ENCODE measurements at places on chromosomes 5 and 9.

- DNase-seq, result no peak
These were observed 1298.8 kb upstream of the CDH6 start for GRCh38 chr5:29894668-29895067.

DNA sequence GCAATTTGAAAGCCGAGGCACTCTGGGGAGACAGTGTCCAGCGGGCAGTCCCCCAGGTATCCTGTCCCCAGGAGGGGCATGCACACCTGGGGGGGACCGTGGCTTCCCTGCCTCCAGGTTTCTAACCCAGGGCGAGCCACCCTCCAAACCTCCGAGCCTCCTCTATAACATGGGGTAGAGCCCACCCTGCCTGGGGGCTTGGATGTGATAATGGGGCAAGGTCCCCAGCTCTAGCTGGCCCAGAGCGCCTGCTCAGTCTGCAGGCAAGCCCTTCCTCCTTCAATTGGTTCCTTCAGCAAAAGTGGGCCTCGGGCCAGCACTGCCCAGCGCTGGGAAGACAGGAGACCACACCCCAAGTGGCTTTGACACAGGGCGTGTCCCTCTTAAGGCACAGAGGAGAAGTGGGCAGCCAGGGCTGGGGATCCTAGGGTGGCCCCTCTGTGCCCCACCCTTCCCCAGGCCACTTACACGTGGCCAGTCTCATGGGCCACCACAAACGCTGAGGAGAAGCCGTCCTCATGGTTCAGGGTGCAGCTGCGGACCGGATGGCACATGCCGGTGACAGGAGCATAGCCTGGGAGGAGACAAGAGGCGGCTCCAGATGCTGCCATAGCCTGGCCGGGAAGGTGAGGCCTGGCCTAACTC, 94.3 kb downstream of the ZNF354C start:
- DNase-seq, result no peak

- no peak for DNase-seq
These were observed 95.2 kb downstream of the APTX start for GRCh38 chr9:32906213-32906612.

GRCh38 chr5:76612942-76613341, 10.3 kb downstream of the F2RL2 start:
- no peak for DNase-seq

DNA sequence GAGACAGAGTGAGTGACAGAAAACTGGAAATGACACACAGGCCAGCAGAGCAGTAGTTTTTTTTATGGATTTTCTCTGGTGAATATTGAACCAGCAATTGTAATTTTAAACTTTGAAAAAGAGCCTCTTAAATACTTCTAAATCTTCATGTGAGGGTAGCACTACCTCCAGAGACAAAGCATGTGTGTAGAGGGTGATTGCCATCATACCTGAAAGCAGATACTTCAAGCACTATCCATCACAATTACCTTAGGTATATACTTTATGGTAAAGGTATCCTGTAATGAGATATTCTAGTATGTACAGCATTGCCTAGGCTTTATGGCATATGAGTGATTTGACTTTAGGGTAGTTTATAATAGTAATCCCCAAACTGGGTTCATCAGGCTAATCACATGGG, 3.4 kb upstream of the EBF1 start:
- no peak for DNase-seq

DNA sequence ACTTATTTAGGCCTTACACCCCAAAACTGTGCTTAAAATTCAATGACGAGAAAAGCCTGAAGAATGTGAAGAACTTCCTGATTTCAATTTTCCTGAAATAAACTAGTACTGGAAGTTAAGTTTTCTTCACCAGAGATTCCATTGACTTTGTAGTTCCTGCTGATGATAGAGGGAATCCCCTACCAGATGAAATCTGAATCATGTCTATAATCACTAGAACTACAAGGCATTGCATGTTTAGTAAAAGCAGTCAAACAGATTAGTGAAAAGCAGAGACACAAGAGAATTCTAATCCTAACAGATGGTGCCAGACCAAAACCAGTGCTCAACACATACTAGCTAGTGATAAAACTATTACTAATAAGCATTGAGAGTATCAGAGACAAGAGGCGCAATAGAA, 130.0 kb downstream of the PDE4D start:
- no peak for DNase-seq

DNA sequence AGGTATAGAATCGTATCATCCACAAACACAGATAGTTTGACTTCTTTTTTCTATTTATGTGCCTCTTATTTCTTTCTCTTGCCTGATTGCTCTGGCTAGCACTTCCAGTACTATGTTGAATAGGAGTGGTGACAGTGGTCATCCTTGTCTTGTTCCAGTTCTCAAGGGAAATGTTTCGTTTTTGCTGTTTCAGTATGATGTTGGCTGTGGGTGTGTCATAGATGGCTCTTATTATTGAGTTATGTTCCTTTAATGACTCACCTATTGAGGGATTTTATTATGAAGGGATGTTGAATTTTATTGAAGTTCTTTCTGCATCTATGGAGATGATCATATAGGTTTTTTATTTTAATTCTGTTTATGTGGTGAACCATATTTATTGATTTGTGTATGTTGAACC, 70.3 kb downstream of the ENC1 start:
- no peak for DNase-seq

- DNase-seq, result no peak
These were observed 7.0 kb downstream of the PAM start for GRCh38 chr5:102762095-102762534.

GRCh38 chr9:292915-293314, 78.2 kb downstream of the DOCK8 start:
- DNase-seq, result no peak

DNA sequence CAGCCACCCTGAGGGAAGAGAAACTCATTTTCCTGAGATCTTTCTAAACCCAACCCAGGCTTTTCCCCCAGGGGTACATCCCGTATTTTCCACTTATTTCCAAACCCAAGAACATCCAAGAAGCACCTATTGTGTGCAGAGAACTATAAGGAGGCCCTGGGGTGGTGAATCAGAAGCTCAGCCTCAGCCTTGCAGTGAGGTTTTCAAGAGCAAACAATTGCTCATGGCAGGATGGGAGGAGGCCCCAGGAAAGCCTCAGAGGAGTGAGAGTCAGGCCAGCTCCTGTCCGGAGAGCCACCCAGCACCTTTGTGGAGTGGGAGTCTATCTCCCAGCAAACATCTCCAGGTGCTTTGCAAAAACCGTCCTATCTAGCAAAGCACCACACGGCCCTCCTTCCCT, 19.2 kb downstream of the NIPAL4 start:
- DNase-seq, result no peak

DNA sequence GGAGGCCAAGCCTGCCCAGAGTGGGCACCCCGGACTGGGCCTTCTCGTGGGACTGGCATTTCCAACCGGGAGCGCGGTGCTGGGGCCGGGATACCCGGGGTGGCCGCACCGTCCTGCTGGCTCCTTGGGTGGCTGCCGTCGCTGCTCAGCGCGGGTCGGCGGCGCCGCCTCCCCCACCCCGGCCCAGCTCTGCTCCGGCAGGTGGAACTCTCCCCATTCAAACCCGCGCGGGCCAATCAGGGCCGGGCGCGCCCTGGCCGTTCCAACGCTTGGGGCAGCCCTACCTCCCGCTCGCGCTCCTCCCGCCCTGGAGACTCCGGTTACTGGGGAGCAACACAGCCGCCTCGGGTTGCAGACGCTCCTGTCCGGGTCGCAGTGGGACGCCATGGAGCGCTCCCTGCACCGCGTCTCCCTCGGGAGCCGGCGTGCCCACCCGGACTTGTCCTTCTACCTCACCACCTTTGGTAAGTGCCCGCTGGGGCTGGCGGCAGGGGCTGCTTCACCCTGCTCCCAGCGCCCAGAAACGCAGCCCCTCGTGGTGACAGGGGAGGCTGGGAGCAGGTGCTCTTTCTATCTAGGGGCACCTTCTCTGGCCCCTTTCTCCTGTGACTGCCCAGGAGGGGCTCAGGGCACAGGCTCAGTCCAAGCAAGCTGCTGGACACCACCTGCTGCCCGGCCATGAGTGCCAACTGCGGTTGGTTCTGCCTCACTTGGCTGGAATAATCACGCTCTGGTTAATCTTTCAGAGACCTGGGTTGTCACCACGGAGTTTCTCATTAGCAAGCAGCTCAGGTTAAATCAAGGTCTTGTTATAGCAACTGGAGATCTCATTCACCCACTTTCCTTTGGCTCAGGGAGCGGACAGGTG, at the start of gene RGS3:
RGS3 (plus strand) TSS at position 310 of the 868 bp plus-strand sequence; CDS start at position 386, 76 bp downstream.
- no peak for DNase-seq

GRCh38 chr5:108827131-108827530, 79.4 kb downstream of the FER start:
- DNase-seq, result no peak

- no peak for DNase-seq
These were observed 61.5 kb upstream of the NUDT12 start for GRCh38 chr5:103624035-103624480.

GRCh38 chr5:135428586-135428985, 18.6 kb downstream of the DCANP1 start:
- DNase-seq, result no peak

DNA sequence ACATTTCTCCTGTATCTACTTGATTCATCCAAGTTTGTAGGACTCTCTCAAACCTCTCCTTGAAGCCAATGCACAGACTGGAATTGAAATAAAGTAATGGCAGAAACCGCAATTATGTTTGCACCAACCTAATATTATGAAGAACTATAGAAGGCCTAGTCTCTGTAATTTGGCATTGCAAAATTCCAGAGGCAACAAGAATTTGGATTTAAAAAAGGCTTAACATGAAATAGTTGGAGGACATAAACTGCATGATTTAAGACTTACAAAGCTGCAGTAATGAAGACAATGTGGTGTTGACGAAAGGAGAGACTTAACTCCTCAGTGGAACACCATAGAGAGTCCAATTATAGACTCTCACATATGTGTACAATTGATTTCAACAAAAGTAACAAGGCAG, 117.8 kb upstream of the MINAR2 start:
- no peak for DNase-seq

- no peak for DNase-seq
These were observed 102.6 kb downstream of the MVB12B start for GRCh38 chr9:126429190-126429589.

DNA sequence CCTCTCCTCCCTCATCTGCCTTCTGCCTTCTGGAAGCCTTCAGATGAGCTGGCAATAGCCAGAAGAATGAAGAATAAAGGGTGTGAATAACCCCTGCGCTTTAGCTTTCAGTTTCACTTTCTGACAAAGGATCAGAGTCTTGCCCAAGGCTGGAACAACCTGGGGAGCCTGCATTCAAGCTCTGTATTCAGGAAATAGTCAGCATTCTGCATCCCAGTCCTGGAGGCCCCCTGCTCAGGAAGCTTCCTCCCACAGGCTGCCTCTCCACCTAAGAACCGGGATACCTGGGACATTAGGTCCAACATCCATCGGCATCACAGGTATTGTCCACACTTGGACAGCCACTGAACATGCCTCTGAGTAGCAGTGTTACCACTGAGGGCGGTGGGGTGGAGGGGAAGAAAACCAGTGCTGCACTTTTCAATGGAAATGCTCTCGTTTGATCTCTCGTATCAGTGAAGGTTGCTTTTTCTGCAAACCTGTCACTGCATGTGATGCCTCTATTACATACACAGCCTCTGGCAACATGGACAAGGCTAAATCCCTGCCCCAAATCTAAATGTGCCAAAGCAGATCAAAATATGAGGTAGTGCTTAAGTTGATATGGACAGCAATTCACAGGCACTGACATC, 39.8 kb upstream of the ACO1 start:
- DNase-seq, result no peak

GRCh38 chr5:14410068-14410393, 171.6 kb upstream of the OTULINL start:
- no peak for DNase-seq

DNA sequence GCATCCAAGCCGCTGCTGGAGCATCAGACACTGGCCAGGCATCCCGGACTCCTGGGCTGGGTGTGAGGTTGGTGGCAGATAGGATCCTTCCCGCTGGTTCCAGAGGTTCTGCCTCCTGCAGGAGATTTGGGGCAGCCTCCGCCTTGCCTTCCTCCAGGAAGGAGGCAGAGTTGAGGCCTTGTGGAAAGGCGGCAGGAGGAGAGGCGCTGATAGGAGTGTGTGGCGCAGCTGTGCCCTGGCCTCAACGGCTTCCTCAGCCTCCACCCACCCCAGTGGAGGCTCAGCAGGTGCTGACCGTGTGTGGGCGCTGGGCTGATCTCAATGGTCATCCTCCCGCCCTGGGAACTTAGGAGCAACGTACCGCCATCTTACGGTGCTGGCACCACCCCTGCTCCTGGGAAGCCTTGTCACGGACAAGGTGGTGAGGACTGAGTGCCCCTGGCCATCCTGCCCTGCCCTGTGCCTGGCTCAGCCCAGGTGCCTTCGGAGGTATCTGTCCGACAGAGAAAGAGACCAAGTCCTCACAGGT, 10.2 kb downstream of the NCS1 start:
- DNase-seq, result no peak

DNA sequence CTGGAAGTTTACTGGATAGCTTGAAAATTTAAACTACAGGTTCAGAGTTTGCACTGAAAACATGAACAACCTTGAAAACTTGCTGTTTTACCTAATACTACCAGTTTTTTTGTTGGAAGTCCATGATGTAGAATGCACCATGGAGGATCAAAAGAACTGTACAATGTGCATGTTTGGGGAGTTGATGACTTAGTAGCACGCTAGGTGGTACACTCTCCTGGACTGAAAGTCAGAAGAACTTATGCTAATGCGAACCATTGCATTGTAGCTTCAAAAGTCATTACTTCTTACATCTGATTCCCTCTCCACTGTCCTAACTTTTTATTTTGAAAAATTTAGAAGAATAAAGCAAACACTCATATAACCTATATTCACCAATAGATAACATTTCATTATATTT, 211.0 kb downstream of the OSTF1 start:
- no peak for DNase-seq

- no peak for DNase-seq
These were observed 6.9 kb downstream of the SREK1 start for GRCh38 chr5:66151030-66151429.

DNA sequence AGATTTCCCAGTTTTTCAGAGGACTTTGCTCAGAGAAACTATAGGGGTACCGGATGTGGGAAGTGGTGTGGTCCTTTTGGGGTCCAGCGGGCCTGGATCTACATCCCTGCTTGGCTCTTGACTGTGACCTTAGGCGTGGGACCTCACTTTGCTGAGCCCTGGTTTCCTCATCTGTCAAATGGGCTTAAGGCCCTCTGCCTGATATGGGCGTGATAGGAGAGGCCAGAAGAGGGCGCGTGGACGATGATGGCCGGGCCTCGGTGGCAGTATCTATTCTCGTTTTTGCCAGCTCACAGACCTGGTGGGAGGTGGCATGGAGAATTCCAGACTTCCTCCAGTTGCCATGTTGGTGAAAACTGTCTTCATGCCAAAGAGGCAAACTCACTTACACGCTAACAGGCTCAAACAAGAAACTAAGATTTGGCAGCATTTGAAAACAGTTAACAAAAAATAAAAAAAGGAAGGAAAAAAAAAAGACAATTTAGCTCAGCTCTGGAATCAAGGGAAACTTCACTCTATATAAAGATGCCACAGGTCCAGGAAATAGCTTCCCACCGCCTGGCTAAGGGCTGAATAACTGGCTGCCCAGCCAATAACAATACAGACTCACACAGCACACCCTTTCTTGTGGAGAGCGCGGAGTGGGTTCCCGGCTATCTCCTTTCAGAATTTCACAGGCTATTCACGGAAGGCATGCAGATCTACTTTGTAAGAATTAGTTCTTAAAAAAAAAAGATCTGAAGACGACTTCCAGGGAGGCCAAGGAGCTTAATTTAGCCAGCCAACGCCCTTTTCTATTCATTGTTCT, 1.7 kb downstream of the SH3PXD2B start:
- DNase-seq, result no peak
